ENCODE measurements at places on chromosomes 1 and 21. TPM values are rescaled to one million over a fixed set of nuclear protein-coding genes. Genes with fewer than 3 reads are reported as not detected.

Gene SYT14
- total RNA-seq = not detected

Gene GFI1
- 0.30 TPM for total RNA-seq

Gene FOXO6
- 3.4 TPM for total RNA-seq

Gene TBX15
- 0.64 TPM for total RNA-seq

All from left ventricle myocardium superior (tissue), 1 donor.